ENCODE measurements at places on chromosomes 13 and 19.

- peak; percentile 29 for DNase-seq
Observed at GRCh38 chr19:49347835-49348234, 12.6 kb downstream of the CD37 start.

DNA sequence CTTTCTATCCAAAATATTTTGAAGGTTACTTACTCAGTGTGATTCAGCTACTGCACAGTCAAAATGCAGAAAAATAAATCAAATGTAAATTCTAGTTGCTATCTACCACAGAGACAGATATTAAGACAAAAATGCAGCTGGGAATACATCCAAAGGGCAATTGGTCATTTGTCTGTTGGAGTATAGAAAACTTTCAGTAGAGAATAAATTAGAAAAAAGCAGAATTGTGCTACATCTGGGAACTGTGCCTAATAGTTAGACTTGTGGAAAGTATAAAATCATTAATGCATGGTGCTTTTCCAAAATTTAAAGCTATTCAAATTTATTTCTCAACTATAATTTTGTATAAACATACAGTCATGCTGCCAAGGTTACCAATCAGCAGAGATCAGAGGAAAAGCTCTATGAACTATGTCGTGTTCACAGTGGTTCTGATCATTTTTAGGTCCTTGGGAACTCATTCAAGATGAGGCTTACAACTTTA lies 1635.8 kb downstream of the PCDH9 start:
- no peak for DNase-seq

DNA sequence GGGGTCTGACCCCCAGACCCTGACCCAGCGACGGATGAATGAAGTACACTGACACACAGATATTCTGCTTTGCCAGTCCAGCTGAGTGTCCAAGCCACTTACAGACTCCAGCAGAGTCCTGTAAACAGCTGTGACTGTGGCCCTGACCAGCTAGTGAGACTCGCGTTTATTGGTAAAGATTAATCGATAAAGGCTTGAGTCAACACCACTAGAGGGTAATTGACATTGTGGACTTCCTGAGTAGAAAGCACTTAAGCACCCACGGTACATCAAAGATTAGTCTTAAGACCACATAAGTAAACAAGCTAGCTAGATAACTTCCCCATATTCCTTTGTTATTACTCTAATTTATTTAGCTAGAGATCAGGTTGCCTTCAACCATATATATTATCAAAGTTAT lies 146.0 kb downstream of the OXGR1 start:
- no peak for DNase-seq

DNA sequence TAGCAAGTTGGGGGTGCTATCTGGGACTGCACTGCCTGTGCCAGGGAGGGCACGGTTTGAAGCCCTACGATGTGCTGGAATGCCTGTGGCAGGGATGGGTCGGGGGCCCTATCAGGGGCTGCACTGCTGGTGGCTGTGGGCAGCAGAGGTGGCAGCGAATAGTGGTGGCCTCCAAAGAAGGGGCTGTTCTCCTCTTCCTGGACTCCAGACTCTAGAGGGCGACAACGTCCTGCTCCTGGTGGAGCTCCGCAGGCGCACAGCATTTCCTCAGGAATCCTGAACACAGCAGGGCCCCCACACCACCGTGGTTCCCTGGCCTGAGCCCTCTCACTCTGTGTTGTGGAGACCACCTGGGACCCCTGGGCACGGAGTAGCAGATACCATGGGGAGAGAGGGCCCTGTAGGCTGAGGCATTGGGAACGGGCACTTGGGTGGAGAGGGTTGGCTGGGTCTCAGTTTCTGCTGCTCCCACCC lies 145.6 kb downstream of the TNFRSF19 start:
- no peak for DNase-seq

- no peak for DNase-seq
Observed at GRCh38 chr13:36084131-36084530, 47.1 kb downstream of the DCLK1 start.

DNA sequence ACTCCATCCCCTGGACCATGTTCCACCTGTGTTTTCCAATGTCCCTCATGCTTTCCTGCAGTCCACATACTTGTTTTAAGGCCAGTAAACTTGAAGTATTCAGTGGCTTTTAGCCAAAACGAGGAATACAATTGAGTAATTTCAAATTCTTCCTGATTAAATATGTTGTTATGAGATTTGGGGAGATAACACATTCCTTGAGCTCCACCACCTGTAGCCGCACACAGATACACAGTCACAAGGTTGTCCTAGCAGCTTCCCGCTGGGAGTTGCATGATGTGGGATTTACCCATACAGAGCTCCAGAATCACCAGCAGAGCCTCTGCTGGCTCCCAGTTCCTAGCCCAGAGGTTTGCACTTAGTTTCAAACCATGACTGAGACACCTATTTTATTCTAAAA lies 53.6 kb upstream of the FRY start:
- no peak for DNase-seq

GRCh38 chr13:25709088-25709487 lies 337.3 kb downstream of the ATP8A2 start:
- no peak for DNase-seq

- no peak for DNase-seq
Observed at GRCh38 chr13:24033527-24034302, 126.8 kb upstream of the SPATA13 start.

DNA sequence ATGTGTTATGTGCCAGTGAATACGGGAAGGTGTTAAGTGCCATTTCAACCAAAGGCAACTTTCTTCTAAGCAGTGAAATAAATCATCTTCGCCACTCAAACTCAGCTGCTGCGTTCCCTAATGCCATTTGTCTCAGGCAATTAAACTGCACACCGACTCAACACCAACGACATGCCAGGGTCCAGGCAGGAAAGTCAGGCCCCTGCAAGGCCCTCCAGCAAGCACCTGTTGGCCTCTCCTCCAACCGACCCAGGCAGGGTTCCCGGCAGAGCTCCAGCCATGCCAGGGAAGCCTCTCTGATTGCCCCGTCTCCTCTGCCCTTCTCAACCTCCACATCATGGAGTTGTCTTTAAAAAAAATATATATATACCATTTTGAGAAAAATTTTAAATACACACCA lies 21.8 kb downstream of the SAFB2 start:
- no peak for DNase-seq

- DNase-seq: no peak
Observed at GRCh38 chr19:51905206-51905605, 389 bp upstream of the ZNF649 start.

DNA sequence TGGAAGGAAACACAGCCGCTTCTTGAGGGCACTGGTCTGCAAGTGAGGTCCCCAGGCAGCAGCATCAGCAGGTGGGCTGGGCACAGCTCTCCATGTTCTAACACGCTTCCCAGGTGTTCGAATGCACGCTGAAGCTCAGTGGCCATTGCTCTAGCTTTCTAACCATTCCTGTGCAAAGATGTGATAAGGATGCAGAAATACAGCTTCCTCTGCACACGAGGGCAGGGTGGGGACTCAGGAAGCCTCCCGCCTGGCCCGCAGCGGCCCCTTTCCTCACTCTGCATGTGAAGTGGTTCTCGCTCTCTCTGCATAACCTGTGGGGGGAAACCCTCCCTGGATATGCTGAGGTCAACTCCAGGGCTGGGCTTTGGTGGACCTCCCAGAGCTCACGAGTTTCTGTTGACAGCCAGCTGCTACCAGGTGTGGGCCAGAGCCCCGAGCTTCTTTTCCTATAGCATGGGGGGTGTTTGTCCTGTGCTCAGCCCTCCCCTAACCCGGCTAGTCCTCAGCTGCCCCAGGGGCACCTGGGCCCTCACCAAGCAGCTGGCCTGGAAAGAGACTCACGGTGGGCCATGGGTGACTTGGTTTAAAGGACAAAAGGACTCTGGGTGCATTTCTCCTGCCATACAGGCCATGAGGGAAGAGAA lies 168.2 kb downstream of the TEX29 start:
- DNase-seq: no peak

DNA sequence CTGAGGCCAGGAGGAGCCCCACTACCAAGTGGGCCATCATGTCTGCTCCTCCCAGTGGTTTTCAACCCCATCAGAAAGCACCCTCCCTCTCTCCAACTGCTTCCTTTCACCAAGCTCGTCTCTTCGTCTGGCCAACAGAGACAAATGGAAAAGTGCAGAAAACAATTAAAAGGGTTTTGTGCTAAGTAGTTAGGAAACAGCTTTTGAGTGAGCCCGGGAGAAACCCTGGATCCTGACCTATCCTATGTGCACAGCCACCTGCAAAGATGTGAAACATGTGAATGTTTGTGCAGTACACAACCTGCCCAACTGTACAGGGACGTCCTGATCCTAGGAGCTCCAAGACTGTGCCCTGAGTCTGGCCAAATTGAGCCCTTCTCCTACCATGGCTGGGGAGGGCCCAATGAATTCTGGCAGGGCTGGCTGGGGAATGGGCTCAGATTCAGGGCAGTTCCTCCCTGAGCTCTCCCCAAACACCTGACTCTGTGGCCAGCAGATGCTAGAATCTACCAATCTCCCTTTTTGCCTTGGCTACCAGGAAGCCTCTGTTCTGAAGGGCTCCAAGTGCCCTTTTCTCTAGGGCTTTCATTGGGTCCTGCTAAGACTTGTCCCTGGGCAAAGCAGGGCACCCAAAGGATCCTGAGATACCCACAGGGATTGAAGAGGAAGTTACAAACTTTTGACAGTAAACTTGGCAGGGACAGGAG lies 7.9 kb downstream of the TLE5 start:
- DNase-seq: no peak

GRCh38 chr13:109572389-109572788 lies 214.0 kb downstream of the IRS2 start:
- no peak for DNase-seq

DNA sequence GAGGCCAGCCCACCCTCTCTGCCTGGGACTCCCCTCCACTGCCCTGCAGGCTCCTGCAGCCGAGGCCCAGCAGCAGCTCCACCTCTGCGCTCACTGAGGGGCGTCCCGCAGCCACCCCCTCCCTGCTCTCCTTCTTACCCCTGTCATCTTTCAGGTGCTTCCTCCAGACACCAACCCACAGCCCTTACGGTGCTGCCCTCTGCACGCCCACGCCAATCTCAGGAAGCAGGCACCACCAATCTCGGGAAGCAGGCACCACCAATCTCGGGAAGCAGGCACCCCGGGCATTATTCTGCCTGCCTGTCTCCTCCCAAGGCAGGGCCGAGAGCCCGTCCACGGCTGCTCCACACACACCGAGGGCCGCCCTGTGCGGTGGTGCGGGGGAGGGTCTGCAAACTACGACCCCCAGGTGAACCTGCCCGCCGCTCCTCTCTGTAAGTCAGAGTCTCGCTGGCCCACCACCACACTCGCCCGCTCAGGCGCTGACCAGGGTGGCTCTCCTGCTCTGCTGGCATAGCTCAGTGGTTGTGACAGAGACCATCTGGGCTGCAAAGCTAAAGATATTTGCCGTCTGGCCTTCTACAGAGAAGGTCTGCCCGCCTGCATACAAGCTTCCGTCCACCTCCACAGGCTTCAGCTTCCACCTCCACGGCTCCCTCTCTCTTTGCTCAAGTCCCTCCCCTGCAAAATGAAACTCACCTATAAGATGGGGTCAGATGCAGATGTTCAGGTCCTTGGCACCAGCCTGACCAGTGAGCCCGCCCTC lies 2.9 kb downstream of the LSM7 start:
- DNase-seq: no peak

- no peak for DNase-seq
Observed at GRCh38 chr13:86569119-86569518, 769.9 kb upstream of the SLITRK6 start.
